ENCODE measurements at places on chromosomes 16 and 17.

DNA sequence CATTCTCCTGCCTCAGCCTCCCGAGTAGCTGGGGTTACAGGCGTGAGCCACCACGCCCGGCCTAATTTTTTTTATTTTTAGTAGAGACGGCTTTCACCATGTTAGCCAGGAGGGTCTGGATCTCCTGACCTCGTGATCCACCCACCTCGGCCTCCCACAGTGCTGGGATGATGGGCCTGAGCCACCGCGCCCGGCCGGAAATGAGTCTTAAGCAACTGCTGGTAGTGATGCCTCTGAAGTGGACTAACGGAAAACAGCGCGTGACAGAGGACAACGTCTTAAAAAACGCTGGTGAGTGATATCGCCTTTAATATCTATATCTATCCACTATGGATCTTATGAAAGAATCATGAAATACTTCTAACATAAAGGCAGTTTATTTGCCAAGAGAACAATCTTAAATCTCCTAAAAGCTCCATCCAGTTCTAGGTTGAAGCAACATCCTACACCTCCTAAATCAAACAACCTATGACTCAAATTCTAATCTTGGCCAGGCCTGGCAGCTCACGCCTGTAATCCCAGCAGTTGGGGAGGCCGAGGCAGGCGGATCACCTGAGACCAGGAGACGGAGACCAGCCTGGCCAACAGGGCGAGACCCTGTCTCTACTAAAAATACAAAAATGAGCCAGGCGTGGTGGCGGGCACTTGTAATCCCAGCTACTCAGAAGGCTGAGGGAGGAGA is 69.8 kb downstream of the NXN start:
- DNase-seq: no peak

DNA sequence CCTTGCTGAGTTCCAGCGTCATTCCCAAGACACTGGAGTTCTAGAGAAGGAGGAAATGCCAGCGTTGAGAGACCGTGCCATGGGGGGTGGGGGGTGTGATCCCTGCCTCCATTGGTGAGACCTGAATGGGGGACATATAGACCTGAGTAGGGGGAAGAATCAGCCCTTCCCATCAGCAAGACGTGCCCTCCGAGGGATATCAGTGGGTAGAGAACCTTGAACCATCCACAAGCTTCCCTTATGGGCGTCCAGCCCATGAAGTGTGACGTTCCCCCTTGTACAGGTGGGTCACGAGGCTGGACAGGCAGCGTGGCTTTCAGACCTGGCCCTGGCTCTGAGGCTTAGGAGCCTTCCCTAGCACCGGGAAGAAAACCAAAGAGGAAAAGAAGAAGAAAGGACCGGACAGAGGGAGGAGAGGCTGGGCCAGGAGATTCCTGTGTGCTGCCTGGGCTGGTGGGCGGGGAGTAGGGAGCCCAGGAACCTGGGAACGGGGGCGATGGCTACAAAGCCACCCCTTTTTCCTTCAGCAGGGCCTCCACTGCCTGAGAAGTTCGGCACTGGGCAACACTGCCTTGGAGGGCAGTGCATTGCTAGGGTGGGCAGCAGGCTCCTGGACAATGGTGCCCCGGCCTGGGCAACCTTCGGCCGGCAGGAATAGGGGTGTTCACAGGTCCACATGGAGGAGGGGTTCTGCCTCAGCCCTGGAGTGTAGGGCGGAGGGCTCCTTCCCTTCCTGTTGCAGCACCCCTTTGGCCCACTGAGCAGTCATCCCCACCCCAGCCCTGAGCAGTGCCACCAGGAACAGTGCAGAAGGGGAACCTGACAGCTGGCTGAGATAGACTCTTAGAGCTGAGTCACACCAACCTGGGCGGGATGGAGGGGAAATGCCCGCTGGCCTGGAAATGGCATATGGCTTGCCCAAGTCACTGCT is 7.2 kb downstream of the RAB11FIP4 start:
- no peak for DNase-seq

DNA sequence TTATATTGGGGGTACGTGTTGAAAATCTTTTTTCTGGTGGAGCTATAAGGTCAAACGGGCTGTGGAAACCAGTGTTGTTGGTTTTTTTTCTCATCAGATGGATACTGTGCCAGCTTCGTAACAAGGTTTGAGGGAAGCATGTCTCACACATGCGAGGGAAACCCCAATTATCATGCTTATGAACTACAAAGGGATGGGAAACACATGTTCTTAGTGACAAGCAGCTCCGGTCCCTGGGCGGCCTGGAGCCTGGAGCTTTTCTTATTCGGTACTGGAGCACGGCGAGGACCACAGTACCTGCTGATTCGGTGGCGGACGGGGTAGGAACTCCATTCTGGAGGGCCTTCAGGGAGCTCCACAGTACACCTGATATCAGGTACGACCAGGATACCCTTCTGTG is 12.5 kb downstream of the SLC43A2 start:
- DNase-seq: no peak

DNA sequence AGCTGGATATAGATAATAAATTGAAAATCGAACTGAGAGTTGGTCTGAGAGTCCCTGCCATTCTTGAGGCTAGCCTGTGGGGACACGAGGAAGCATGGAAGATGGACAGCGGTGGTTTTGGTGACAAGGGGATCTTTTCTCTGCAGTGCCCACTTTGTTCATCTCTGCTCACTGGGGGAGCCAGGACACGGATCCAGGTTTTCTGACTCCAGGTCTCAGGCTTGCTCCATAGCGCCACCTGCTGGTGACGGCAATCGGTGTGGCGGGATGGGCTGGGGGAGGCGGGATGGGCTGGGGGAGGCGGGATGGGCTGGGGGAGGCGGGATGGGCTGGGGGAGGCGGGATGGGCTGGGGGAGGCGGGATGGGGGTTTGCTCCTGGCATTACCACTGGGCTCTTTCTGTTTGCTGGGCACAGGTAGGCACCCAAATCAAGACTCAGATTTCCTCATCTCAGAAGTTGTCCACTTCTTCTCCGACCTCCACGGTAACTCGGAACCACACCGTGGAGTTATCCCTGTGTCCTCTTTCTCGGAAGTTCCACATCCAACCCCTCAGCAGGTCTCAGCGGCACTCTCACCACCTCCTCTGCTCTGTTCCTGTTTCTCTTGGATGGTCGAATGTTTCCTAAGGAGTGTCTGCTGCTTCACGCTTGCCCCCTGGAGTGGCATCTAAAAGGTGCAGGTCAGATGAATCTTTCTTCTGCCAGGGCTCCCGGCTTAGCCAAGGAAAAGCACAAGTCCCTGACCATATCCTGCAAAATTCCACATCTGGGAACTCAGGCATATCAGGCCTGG is 142.4 kb downstream of the CYLD start:
- DNase-seq: no peak

GRCh38 chr17:83100220-83100852 is 20.9 kb downstream of the METRNL start:
- no peak for DNase-seq
